ENCODE measurements at places on chromosomes 2 and 18.

DNA sequence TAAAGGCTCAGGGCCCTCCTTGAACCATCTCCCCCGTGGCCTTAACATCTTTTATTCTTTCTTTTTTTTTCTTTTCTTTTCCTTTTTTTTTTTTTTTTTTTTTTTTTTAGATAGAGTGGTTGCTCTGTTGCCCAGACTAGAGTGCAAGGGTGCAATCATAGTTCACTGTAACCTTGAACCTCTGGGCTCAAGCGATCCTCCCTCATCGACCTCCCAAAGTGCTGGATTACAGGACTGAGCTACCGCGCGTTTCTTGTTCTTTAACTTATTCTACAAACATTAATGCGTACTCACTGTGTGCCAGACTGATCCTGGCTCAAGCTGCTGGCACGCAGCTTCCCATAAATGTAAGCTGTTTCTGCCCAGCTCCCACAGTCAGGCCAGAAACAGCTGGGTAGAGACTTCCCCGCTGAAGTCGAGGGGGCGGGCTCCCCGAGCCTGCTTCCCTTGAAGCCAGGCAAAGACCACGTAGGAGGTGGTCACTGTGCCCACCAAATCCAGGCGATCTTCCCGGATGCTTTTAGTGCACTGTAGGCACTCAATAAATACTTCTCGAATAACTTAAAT is 29.2 kb upstream of the ATP6V1B1 start:
- no peak for DNase-seq

DNA sequence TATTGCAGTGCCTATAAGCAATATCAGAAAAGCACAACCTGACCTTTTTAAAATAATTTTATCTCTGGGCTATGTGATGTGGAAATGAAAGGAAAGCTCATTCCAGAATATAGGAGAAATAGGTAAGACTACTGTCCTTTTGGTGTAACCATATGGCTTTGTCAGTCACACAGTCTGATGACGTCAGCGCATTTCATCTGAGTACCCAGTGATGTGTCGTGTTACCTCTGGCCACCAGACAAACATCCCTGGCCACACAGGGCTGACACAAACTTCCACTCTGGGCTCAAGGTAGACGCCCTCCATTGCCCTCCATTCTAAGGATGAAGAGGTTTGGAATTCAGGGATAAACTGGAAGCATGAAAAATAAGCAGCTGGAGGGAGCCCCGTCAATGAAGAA is 506.7 kb downstream of the CMPK2 start:
- DNase-seq = no peak

DNA sequence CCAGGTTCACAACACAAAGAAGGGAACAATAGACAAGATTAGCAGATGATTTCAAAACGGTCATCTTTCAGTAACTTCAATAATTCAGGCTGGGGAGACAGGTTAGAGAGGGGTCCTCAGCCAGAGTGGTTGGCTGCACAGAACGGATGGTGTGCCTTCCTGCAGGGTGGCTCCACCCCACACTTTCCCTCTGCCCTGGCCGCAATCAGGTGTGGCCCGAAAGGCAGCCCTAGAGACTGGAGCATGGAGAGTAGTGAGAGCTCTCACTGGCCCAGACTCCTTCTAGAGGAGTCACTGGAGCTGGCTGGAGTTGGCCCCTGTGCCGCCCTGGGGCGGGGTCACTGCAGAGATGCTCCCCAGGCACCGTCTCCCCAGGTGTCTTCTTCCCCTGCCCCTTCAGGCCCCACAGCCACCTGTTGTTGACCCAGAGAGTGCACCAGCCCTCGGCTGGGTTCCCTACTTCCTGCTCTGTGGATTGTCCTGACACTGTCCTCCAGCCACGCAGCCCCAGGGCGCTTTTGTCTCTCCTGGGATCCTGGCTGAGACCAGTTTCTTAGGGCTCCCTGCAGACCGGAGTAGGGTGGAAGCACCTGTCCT is 126.8 kb downstream of the PXDN start:
- peak; percentile 18 for DNase-seq

GRCh38 chr2:190999949-191000665 is 13.9 kb downstream of the STAT1 start:
- no peak for DNase-seq

GRCh38 chr18:79564441-79564840 is 115.2 kb upstream of the CTDP1 start:
- DNase-seq = no peak

DNA sequence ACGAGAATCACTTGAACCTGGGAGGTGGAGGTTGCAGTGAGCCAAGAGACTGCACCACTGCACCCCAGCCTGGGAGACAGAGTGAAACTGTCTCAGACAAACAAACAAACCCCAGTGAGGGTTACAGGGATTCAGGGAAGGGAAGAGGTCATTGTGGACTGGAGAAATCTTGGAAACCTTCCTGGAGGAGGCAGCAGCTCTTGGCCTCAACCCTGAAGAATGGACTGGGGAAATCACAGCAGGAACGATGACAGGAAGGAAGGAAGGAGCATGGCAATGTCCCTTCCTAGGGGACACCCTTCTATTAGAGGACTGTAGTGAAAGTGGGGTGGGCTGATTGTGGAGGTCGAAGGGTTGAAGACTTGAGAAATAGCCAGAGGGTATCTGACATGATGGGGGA is 72.5 kb downstream of the DNMT3A start:
- no peak for DNase-seq
